Umbilical cord (tissue), 2 donors: ENCODE measurements at places on chromosomes 1 and 21. TPM values are rescaled to one million over a fixed set of nuclear protein-coding genes. Genes with fewer than 3 reads are reported as not detected.

- DNase-seq = no peak
Measured at GRCh38 chr1:156627313-156627880, 8.2 kb downstream of the HAPLN2 start.

DNA sequence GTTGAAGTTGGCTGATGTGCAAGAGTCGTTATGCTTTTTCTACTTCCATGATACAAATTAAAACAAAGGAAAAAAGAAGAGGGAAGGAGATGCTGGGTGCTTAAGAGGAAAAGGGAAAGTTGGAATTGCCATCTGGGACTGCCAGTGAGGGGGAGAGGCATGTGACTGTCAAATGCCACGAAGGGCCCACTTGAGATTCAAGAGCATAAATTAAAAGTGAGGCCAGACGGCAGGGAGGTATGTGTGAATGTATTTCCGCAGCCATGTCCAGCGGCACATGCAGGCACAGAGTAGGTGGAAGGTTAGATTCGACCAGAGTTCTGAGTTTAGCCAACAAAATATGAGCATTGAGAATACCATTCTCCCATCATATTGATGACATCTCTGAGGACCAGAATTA, 32.0 kb downstream of the NFASC start:
- no peak for DNase-seq

DNA sequence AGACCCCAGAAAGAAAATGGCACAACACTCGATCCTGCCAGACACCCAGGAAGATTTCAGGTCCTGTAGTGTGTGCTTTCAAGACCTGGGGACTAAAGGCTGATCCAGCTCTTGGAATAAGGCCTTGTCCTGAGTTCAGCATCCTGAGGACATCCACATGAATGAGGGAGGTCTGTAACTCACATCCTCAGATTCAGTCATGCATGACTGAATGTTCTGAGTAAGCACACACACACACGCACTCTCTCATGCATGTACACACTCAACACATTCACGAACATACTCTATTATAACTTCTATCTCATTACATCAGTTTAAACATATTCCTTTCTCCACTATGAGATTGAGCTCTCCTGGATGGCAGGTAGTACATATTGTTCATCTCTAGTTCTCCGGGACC, 273.4 kb upstream of the BEND5 start:
- no peak for DNase-seq

The FCGR1A gene
- total RNA-seq = 23.8 TPM

The LRRC71 gene
- not detected for total RNA-seq

The BCAR3 gene
- 17.6 TPM for total RNA-seq

The APCS gene
- total RNA-seq = 3.9 TPM
